GM23248 (cell line): ENCODE measurements at places on chromosomes 6 and 20.

GRCh38 chr6:41429506-41430504 is 94.4 kb downstream of the NCR2 start:
- no peak for DNase-seq

DNA sequence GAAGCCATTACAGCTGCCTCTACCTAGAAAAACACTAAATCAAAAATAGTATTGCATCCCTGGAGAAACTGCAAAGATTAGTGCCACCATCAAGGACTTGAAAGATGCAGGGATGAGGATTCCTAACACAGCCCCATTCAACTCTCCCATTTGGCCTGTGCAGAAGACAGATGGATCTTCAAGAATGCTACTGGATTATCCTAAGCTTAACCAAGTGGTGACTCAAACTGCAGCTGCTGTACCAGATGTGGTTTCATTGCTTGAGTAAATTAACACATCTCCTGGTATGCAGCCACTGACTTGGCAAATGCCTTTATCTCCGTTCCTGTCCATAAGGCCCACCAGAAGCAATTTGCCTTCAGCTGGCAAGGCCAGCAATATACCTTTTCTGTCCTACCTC is 117.4 kb downstream of the TBC1D32 start:
- DNase-seq: peak; percentile 19

DNA sequence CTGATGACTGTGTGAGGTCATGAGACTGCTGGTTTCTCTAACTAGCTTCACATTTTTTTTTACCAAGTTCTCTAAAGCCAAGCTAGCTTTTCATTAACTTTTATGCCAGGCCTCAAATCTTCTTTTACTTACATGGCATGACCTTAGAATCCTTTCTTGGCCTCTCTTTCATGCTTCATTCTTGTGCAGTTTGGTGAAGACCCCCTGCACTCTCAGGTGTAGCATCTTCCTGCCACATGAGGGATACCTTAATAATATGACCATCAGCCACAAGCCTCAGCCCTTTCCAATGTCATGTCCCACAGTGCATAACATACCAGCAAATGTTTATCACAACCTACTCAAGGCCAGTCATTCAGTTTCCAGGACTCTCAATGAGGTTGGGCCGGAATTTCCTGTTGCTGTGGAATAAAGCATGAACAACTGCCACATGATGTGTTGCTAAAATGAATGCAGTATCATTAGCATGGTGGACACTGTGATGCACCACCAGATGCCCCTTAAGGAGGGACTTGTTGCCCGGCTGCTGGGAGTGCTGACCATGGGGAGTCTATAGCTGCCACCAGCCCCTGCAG is 72.2 kb downstream of the RIN2 start:
- DNase-seq: no peak

DNA sequence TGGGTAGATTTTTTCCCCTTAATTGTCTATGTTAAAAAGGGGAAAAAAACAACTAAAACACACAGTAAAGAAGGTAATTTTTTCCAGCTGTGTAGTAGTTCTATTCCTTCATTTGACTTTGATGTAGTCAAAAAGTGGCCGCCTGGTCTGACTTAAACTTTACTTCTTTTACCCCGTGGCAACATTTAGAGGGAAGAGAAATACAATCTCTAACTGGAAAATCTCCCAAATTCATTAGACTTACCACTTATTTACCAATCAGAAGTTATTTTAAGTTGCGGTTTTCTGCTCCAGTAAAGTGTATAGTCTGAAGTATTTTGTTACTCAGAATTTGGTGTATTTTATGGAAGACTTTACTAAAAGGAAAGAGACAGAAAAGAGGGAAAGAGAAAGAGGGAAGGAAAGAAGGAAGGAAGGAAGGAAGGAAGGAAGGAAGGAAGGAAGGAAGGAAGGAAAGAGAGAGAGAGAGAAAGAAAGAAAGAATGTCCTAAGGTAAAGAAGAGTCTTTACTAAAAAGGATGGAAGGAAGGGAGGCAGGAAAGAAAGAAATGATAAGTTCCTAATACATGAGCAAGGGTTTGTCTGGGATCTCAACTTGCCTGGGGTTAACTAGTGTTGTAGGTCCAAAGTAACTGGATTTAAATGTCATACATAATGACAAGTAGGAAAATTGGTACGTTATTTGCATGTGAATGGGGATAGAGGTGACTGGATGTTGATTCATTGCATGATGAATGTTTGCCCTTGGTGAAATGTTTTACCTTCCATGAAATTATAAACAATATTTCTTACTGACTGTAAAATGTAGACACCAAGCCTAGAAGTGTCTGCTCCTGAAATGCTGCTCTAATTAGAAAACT is 135.1 kb downstream of the SAMD5 start:
- no peak for DNase-seq

- DNase-seq: peak; percentile 13
Measured at GRCh38 chr6:47743744-47744143, 38.1 kb upstream of the OPN5 start.

DNA sequence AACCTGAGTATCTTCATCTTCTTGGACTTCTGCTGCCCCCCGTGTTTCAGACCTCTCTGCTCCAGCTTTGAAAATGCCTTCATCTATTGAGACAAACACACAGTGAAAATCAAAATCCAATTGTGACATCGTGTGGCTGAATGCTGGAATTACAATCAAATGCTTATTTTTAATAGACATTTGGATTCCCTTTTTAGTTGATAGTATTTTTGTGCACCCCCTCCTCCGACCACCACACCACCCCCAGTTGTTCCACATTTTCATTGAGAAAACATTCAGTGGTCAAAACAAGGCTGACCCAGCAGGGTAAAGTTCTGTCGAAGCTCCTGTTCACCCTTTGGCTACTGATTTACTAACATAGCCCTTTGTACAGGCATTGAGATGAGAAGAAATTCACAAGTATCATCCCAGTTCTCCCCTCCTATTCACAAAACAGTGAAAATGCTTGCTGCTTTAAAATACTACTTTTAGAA is 79.0 kb downstream of the NRSN1 start:
- DNase-seq: peak; percentile 48

GRCh38 chr6:105359419-105360370 is 43.2 kb downstream of the PREP start:
- DNase-seq: peak; percentile 94

- no peak for DNase-seq
Measured at GRCh38 chr6:160004018-160004417, 35.1 kb downstream of the IGF2R start.

DNA sequence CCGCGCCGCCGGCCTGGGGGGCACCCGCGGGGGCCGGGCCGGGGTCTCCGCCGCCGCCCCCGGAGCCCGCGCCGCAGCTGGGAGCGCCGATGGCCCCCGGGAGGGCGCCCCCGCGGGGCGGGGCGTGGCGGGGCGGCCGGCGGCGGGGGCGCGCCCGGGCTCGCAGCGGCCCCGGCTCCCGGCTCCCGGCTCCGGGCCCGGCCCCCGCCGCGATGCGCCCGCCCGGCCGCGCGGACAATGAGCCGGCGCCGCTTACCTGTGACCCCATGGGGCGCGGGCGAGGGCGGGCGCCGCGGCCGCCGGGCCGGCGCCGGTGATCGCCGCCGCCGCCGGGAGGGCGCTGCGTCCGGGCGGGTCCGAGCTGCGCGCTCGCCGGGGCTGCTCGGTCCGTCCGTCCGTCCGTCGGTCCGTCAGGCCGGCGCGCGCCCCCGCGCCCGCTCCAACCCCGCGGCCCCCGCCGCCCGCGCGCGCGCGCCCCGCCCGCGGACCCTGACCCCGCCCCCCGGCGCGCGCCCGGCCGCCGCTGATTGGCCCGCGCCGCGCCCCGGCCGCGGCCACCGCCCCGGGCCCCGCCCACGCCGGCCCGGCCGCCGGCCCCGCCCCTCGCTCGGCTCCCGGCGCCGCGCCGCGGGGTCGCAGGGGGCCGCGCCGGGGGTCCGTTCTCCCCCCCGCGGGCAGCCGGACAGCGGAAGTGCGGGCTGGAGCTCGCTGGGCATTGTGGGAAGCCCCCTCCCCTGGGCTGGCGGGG is at the start of gene ZBTB46:
ZBTB46 (minus strand) TSS at position 424 of the 748 bp plus-strand sequence. CDS start 40,507 bp downstream, outside the sequence.
- DNase-seq: peak; percentile 75

GRCh38 chr6:9455864-9456658 is 958.8 kb downstream of the TFAP2A start:
- DNase-seq: no peak

GRCh38 chr6:101083533-101084175 is 202.5 kb upstream of the ASCC3 start:
- DNase-seq: peak; percentile 80

GRCh38 chr6:118981884-118982574 is 47.1 kb upstream of the MCM9 start:
- DNase-seq: no peak

- DNase-seq: no peak
Measured at GRCh38 chr6:136425793-136426192, 124.4 kb downstream of the MAP7 start.

DNA sequence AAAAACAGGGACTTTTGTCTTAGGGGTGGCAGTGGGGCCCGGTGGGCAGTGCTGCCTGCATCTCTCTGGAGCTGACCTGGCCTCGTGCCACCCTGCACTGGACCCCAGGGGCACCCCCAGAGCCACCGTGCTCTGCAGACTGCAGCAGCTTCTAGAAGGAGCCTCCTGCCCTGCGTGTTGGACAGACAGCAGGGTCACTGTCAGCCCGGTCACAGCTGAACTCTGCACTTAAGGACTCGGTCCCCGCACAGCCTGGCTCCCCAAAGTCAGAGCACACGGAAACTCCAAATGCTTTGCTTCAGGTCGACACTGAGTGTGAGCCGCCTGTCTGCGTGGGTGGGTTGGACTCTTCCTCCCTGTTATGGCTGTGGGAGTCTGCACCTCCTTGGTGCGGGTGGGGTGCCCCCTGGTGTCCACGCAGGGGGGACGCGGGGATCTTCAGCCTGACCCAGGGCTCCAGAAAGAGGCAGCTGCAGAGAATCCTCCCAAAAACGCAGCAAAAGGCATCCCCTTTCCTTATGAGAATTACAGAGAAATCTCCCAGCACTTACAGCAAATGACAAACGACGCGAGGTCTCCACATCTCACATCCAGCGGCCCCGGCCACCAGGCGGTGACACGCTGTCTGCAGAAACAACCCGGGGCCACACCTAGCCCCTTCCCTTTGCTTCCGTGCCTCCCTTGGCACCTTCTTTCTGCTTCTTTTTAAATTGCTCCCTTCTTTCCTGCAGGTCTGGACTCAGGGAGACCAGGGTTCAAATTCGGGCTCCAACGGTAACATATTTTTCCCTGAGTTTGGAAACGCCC is 36.3 kb upstream of the DACT2 start:
- peak; percentile 55 for DNase-seq

GRCh38 chr20:40056171-40056570 is 632.9 kb downstream of the MAFB start:
- no peak for DNase-seq

GRCh38 chr6:24283043-24283985 is 74.5 kb downstream of the DCDC2 start:
- peak; percentile 86 for DNase-seq

- DNase-seq: peak; percentile 88
Measured at GRCh38 chr6:25014791-25015560, 79.2 kb upstream of the RIPOR2 start.

DNA sequence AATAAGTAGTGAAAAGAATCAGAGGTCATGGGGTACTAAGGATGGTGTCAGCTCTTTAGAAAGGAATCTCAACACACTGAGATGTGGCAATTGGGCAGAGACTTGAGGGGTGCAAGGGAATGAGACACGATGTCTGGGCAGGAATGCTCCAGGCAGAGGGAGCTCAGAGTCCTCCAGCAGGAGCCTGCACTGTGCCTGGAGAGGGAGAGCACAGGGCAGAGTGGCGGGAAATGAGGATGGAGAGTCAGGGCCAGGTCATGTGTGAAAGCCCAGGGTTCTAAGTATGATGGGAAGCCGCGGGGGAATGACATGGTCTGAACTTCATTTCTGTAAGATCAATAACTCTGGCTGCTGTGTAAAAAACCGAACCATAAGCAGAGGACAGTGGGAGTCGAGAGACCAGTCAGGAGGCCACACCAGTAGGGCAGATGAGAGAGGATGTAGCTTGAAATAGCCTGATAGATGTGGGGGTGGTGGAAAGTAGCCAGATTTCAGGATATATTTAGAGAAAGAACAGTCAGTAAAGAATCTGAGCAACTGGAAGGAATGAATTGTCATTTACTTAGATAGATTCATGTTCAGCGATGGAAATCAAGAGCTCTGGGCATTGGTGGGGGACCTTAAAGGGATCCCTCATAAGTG is 133.4 kb upstream of the DTNBP1 start:
- peak; percentile 13 for DNase-seq

DNA sequence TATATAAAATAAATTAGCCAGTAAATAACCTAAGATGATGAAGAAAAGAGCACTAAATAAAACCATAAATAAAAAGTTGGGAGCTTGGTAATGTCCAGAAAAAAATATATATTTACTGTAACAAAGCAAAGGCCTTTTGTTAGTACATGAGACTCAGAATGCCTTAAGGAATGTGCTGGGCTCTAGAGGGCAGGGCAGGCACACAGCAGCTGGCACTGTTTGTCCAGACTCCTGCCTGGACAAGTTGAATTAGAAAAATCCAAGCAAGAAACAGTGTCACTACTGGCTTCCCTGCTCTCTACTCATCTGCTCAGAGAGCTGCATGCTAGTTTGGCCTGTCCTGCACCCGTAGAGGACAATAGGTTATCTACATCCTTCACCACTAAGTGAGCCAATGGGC is 8.8 kb downstream of the DEFB129 start:
- peak; percentile 22 for DNase-seq

GRCh38 chr20:45405571-45406259 is 2.4 kb upstream of the DBNDD2 start:
- DNase-seq: peak; percentile 56

GRCh38 chr20:42093542-42094440 is 475.6 kb upstream of the CHD6 start:
- DNase-seq: no peak

DNA sequence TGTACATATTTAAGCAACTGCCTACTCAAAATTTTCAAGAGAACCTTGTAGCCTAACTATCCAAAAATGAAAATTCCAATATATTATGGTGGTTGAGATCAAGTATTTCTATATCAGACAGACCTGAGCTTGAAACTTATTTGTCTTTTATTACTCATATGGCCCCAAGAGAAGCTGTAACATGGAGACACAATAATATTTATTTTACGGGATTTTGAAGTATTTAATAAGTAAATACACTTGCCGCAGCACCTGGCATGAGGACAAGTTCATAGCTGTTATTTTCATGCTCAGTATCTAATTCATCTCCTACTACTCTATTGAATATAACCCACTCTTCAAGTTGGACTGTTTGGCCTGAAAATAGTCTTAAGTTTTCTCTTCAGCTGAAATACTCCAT is 28.0 kb downstream of the PTPRK start:
- no peak for DNase-seq

GRCh38 chr20:57904314-57905105 is 194.7 kb upstream of the PMEPA1 start:
- no peak for DNase-seq

DNA sequence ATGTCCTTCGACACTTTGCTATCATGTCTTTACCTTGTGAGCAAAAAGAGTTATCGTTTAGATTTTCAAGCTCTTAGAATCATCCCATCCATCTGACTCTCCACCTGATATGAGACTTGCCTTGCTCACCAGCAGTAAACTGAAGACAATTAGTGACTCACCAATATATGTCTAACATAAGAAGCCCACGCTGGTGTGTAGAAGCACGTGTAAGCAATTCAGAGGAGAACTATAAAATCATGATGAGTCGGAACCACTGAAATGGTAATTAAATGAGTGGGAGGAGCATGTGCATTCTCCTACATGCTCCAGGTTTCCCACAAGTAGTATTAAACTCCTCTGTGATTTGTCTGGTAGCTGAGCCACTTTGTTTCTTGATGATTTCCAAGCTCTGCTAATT is 181.6 kb upstream of the RNF217 start:
- peak; percentile 5 for DNase-seq
